Liver (tissue), 10 donors: ENCODE measurements at places on chromosomes 16 and 17.

- DNase-seq: no peak
Observed at GRCh38 chr16:26026709-26027450, 335.1 kb downstream of the HS3ST4 start.

DNA sequence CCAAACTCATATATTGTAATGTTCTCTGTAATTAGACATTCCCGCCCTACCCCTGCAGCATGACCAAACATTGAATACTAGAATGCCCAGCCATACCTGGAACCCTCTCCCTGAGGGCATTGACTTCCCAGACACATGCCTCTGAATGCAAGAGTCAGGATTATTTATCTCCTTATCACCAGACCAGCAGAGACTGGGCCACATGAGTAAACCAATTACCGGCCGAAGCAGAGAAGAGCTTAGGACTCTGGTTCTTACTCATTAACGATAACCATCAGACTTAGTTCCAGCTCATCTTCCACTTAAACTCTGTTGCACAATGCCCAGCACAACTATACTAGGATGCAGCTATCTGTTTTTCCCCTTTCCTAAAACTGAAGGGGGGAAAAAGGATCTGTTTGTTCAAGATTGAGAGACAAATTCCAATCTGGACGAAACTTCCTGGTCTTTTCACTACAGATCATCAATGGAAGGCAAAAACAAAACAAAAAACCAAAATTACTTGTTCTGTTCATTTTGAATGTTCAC is 88.2 kb upstream of the CORO6 start:
- no peak for DNase-seq

DNA sequence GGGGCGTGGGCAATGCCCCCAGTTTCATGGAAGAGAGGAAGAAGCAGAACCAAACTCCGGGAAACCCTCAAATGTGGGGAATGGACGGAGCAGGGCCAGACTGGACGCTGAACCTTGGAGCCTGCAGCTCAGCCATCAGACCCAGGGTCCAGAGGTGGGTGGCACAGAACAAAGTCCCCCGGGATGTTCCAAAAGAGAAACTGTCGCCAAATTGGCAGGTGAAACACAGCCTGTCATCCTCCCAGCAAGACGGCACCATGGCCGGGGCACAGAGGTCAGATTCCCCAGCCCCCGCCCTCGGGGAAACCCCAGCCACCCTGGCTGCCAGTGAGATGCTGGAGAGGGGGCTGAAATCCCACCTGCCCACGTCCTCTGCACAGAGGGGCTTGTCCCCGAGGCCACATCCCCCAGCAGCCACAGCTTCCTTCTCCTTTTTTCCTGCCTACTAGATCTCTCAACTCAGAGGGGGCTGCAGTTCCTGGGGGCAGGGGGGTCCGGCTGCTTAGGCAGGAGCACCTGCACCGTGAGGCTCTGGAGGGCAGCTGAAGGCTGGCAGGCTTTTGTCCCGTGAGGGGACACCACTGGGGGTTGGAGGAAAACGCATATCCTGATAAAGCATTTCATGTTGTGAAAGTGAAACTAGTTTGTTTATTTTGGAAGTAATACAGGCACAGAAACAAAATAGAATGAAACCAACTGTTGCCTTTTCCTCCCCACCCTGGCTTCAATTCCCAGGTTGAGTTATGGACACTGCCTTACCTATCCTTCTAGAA is 1.2 kb upstream of the SECTM1 start:
- DNase-seq: no peak

DNA sequence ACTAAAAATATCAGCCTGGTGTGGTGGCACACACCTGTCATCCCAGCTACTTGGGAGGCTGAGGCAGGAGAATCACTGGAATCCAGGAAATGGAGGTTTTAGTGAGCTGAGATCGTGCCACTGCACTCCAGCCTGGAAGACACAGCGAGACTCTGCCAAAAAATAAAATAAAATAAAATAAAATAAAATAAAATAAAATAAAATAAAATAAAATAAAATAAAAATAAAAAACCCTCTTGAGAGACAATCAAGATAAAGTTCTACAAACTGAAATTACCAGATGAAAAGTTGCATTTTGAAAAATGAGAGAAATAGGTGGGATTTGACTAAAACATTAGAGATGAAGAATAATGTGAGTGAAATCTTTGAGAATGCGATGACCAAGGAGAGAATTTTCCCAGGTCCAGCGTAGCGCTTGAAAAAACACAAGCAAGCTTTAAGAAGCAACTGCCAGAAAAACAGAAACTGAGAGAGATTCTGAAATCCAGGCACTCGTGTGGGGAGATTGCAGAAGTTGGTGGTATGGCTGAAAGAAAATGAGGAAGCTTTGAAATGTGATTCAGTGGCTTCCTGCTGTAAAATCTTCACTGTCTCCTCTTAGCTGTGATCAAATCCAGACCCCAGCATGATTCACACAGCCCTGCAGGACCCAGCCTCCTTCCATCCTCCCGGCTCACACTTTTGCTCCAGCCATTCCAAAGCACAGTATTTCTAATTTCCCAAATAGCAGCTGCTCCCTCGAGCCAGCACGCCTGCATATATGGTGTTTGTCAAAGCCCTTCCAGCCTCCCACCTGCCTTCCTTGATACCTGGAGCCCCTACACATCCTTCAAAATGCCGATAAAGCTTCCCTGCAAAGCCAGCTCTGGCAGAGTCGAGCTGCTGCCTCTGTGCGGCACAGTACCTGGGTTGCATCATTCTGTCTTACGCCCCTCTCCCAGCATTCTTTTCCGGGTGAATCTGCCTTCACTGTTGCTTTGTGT is 8.2 kb upstream of the CD300E start:
- no peak for DNase-seq

DNA sequence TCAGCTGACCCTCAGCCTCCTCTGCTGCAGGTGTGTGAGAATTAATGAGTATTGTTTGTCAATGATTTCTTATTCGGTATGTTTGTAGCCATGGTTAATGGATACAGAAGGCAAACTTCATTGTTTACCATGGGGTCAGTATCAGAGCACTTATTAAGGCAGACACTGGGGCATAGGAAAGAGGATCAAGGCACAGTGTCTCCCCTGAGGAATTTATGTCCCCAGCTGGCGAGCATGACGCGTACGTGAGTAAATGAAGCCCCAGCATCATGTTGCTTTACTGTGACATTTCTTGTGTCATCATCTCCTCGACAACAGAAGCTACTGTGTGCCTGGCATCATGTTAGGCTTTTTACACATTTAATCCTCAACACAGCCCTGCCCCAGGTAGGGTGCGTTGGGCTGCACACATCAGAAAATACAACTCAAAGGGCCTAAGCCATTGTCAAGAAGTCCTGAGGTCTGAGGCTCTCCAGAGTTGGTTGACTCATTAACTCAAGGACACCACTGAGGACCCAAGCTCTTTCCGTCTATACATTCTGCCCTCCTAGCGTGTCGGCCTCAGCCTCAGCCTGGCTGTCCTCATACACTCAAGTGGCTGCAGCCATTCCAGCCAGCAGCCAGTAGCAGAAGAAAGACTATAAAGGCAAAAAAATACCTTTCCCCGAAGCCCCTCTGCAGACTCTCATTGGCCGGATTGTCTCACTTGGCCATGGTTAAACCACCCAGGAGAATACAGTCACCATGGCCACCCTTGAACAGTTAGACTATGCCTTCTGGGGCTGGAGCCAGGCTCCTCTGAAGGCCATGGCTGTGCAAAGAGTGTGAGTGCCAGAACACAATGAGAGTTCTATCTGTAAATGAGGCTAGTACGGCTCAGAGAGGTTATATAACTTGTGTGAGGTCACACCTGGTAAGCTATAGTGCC is 13.9 kb upstream of the ZCCHC14 start:
- DNase-seq: no peak

GRCh38 chr16:17245776-17246175 is 225.0 kb downstream of the XYLT1 start:
- no peak for DNase-seq

- no peak for DNase-seq
Observed at GRCh38 chr16:49739381-49739780, 116.5 kb downstream of the ZNF423 start.

DNA sequence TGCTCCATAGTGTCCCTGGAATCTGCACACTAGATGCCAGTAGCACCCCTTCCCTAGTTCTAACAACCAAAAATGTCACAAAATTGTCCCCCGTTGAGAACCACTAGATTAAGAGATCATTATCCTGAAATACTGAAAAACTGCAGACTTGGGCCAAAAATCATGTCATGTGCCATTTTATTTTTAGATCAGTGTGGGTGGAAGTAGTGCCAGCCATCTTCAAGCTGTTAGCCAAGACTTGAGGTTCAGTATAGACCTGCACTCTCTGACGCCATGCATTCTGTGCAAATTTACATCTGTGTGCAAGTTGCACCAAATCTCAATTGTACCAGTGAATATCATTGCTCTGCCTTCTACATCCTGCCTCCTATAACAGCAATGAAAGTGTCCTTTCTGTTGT is 31.5 kb upstream of the NOL11 start:
- no peak for DNase-seq

- DNase-seq: no peak
Observed at GRCh38 chr17:76444518-76445311, 8.2 kb downstream of the UBE2O start.

DNA sequence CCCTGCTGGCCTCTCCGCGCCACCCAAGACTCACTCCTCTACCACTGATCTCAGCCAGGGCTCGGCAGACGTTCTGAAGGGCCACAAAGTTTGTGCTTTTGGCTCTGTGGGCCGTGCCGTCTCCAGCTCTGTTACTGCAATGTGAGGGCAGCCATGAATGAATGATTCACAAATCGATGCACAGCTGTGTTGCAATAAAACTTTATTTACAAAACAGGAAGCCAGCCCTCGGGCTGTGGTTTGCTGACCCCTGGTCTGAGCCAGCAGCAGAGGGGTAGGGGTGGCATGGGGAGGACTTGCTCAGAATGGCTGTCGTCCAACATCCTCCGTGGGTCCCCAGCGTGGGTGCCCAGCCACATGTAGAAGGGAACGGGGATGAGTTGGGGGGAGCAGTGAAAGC is 63.0 kb upstream of the PVALEF start:
- DNase-seq: no peak

- DNase-seq: no peak
Observed at GRCh38 chr16:86786994-86787393, 208.6 kb downstream of the FOXL1 start.

DNA sequence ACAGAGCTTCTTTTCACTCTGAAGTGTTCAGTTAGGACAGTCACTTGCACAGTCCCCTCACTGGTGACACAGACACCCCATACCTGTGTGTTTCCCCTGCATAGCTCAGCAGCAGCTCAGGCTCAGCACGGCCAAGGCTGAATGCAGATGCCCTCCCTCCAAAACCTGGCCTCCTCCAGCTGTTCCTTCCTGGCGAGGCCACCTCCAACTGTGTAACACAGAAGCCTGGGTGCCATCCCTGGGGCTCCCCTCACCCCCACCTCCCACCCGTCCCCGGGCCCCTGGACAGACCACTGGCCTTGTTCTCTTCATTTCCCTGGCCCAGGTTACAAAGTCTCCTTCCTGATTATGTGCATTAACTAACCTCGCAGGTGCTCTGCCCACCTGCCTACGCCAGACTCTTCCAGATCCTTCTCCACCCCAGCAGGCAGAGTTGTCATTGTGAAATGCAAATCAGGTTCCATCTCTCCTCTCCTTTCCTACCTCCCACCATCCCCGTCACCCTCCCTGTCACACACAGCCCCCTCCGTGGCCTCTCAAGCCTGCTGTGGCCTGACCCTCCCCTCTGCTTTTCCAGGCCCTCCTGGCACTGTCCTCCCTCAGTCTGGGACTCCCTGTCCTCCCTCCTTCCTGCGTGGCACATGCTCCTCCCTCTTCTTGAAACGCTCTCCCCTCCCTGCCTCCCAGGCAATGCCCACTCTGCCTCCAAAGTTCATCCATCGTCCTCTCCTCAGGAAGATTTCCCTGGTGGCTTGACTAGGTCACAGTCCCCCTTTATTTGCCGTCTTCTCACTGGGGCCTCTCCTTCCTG is 26.4 kb downstream of the MLYCD start:
- DNase-seq: no peak

- peak; percentile 50 for DNase-seq
Observed at GRCh38 chr17:75404223-75404730, 1.2 kb downstream of the GRB2 start.

GRCh38 chr16:68382296-68382718 is 66.0 kb downstream of the SMPD3 start:
- no peak for DNase-seq

DNA sequence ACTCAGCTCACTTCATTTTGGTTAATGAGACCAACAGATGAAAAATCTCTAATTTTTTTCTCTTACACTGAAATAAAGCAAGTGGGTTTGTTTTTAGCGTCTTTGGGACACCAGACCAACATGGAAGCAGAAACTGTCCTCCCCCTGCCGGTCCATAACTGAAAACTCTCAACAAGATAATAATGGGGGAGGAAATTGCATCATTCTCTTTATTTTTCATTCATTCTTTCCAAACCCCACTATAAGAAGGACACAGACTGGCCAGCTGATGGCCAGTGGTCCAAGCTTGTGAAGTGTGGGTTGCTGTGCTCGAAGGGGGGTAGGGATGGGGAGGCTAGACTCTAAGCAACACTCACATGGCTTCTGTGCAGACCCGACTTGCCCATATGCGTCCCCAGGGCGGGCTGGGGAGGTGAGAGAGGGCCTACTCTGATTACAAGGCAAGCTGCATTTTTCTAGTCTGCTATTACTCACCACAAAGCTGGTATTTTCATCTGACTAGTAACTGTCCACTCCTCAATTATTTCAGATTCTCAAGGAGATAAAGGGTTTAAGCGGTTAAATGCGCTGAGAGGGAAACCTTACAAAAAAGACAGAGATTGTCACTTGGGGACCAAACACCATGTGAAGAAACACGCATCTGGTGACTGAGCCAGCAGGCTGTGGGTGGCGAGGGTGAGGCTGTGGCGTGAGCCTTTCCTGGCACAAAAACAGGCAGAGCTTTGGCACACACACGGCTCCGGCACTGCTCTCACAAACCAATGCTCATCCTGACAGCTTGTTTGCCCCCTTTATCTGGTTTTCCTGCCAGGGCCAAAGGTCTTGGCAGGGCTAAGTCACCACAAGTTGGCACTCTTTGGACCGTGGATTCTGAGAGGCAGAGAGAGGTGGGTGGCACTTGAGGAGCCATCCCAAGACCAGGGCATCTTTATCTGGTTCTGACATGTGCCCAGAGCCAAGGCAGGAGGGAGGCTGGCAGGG is 38.2 kb downstream of the MARF1 start:
- no peak for DNase-seq

DNA sequence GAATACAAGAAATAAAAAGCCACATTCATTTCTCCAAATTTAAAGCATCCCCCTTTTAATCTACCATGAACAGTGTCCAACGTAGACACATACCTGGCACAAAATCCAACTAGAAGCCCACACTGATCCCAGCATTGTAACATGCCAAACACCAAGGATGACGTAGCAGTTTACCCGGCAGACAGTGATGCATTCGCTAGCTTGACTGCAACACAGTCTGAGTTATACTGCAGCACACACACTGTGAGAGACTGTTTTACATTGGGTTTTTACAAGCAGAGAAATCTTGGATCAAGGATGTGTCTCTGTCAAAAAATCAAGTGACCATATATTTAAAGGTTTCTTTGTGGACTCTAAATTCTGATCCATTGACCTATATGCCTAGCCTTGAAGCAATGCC is 74.5 kb upstream of the C17orf78 start:
- no peak for DNase-seq
